ENCODE measurements at places on chromosomes 2 and 18.

- DNase-seq = peak; percentile 67
Measured at GRCh38 chr2:157233506-157233905, 24.0 kb upstream of the GALNT5 start.

- DNase-seq = peak; percentile 52
Measured at GRCh38 chr2:19187323-19188020, 171.0 kb downstream of the OSR1 start.

GRCh38 chr2:193806088-193806774 is 1611.5 kb upstream of the TMEFF2 start:
- DNase-seq = no peak

- DNase-seq = no peak
Measured at GRCh38 chr2:140918426-140918825, 1212.4 kb downstream of the LRP1B start.

- DNase-seq = no peak
Measured at GRCh38 chr2:112004253-112004645, 50.8 kb upstream of the TMEM87B start.

GRCh38 chr2:62303788-62304187 is 107.9 kb downstream of the B3GNT2 start:
- no peak for DNase-seq

- no peak for DNase-seq
Measured at GRCh38 chr2:219250049-219250781, 2.8 kb upstream of the TUBA4B start.

- DNase-seq = no peak
Measured at GRCh38 chr2:62326735-62327134, 130.8 kb downstream of the B3GNT2 start.

DNA sequence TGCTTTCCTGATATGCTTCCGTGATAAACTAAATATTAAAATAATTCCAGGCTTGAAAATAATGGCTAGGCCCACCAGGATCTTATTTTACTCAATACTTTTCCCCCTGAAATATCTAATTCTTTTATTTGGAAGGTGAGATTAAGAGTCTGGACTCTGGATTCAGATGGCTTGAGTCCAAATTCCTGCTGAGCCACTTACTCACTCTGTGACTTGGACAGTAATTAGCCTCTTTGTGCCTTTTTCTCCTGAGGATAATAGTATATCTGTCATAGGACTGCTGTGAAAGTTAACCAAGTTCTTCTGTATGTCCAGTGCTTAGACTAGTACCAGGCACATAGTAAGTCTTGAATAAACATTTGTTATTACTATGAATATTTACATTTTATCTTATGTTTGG is 127.3 kb upstream of the ERBB4 start:
- no peak for DNase-seq

GRCh38 chr2:169082995-169083394 is 13.6 kb downstream of the DHRS9 start:
- no peak for DNase-seq

DNA sequence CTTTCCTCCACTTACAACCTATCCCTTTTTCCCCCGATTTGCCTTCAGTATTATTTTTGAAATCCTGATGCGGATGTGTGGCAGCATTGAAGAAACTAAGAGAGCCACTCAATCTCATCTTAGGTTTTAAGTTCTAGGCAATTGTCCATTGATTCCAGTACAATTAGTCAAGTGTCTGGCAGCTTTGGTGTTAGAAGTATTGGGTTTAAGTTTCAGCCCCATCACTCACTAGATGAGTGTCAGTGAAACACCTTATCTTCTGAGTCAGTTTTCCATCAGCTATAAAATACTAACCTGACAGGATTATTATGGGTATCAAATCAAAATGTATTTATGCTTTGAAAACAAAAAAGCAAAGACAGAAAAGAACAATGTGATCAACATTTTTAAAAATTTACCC is 16.8 kb upstream of the CUL3 start:
- no peak for DNase-seq

DNA sequence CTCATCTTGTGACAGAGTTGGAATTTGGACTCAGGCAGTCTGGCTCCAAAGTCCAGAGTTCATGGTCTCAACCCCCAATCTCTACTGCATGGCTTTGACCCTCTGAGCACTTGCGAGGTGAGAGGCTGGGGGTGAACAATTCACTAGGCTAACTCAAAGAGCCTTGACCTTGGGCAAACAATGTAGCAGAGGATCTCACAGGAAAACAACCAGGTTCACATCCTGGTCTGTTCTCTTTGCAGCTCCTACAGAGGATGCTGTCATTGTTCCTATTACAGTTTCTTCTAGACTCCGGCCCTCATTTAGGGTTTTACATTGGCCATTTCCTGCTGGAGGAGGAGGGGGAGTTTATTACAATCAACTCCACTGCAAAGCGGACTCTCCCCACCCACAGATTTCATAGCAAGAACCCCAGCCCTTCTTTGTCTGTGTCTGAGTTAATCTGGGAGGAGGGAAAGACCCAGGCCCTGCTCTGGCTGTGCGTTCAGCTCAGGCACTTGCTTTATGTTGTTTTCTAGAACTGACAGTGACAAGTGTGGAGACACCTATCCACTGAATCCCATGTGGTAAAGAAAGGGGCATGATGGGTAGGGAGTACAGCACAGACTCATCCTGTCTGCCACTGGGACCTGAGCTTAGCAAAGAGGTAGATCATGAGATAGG is 101.6 kb downstream of the LBH start:
- DNase-seq = no peak

- no peak for DNase-seq
Measured at GRCh38 chr2:43622931-43623451, 14.1 kb upstream of the PLEKHH2 start.

GRCh38 chr2:144426981-144427479 is 92.9 kb downstream of the ZEB2 start:
- peak; percentile 50 for DNase-seq

DNA sequence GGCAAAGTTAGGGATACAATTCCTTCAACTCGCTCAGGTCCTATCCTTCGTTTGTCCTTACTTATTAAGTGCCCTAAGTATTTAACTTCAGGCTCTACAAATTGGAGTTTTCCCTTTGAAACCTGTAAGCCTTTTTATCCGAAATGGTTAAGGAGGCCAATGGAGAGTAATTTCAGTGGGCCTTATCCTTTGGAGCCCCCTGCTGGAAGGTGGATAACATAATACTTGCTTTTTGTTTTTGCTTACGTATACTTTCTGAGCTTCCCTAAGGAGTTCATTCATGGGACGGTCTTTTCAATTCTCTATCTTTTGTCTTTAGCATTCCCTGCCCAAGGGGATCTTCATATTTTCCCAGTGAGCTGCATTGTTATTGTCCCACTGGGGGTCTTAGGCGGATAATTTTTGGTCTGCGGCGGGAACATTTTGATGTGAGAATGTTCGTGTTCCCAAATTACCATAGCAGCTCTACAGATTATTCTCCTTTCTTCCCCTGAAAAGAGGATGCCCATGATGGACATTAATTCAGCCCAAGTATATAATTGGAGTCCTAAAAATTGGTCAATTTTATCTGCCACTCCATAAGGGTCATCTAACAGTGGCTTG is 34.4 kb upstream of the TRAPPC8 start:
- DNase-seq = peak; percentile 17

GRCh38 chr2:141601511-141602152 is 529.2 kb downstream of the LRP1B start:
- DNase-seq = no peak

GRCh38 chr2:74441170-74441689 is 507 bp downstream of the RTKN start:
- no peak for DNase-seq

- DNase-seq = no peak
Measured at GRCh38 chr2:82098617-82099016, 1794.1 kb upstream of the LRRTM1 start.

DNA sequence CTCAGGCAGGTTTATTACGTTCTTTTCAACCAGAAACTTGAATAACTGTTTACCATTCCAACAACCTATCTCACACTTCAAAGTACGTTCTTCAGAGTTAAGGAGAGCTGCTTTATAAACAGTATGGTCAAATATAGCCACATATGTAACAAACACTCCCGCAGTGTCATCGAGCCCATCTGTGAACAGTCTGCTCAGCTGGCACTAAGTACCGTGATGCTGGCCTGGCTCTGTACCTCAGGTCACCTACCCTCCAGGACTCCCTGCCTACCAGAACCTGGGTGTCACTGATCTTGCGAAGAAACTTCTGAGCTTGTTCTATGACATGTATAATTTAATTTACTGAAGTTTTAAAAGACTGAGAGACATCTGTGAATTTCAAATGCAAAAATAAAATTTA is 71.4 kb downstream of the SEPTIN10 start:
- no peak for DNase-seq

GRCh38 chr2:27148801-27149439 is at the start of gene TCF23:
Gene TCF23 (plus strand): TSS chr2:27149004. CDS start chr2:27149134, 130 bp downstream.
- no peak for DNase-seq

- no peak for DNase-seq
Measured at GRCh38 chr2:50408936-50409335, 623.0 kb downstream of the NRXN1 start.

GRCh38 chr2:36376992-36377738 is 21.6 kb downstream of the CRIM1 start:
- no peak for DNase-seq

DNA sequence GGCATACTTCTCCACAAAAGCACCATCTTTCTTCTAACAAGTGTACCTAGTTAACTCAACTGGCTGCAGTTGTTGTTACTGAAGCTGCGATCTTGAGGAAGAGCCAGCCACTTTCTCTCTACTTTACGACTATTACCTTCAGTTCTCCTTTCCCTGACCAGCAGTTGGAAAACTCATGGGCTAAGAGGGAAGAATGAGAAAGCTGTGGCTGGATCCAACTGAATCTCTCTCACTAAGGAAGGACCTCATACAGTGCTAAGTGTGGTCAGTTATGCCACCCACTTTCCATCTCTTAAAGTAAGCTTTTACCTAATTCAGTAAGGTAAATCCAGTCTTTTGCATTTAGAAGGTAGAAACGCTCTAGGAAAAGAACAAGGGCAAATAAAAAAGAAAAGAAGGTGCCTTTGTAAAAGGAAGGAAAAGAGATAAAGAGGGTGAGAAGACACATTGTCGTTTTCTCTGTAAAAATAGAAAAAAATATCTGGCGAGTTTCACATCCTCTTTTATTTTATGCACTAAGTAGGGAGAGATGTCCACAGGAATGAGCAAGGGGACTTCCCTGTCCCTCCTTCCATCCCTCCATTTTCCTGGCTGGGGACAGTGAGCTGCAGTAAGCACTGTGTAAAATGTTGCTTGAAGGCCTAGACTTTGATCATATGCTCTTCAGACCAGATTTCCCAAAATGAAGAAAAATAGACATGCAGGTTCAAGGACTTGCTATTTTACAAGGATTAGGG is 73.4 kb downstream of the PLEKHM3 start:
- DNase-seq = no peak

- peak; percentile 72 for DNase-seq
Measured at GRCh38 chr18:74116633-74117554, 30.7 kb downstream of the FBXO15 start.

- DNase-seq = no peak
Measured at GRCh38 chr18:65477455-65477854, 273.4 kb upstream of the CDH7 start.

- no peak for DNase-seq
Measured at GRCh38 chr2:31660812-31661335, 80.1 kb upstream of the SRD5A2 start.

DNA sequence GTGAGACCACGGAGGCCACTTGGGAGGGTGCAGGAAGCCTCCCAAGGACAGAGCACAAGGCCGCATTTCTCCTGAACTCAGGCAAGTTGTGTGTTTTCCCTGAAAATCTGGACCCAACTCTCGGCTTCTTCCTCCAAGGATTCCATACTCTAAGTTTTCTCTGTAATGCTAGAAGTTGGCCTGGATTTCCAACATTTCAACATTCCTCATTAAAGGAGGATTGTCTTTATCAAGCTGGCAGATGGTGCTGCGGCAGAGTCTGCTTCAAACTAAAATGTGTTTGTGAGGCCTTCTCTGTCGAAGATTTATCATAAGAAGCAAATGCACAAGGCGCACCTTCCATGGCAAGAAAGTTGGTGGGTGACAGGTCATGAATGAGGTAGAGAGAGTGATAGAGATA is 94.4 kb upstream of the SATB2 start:
- no peak for DNase-seq

DNA sequence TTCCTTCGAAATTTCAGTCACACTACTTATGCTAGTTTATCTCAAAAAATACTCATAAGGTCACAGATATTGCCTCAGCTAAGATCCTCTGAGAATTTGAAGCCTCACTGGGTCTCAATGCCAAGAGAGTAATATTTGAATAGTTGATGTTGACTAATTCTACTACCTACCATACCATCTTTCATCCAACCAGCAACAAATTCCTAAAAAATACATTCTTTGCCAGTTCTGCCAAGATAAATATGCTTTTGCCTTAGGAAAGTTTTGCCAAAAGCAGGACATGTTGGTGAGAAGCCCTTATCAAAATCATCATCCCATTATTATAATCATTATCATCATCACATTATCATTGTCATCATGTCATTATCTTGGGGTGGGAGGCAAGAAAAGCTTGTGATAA is 544.6 kb upstream of the ZEB2 start:
- no peak for DNase-seq

GRCh38 chr2:19132967-19133366 is 225.5 kb downstream of the OSR1 start:
- no peak for DNase-seq

DNA sequence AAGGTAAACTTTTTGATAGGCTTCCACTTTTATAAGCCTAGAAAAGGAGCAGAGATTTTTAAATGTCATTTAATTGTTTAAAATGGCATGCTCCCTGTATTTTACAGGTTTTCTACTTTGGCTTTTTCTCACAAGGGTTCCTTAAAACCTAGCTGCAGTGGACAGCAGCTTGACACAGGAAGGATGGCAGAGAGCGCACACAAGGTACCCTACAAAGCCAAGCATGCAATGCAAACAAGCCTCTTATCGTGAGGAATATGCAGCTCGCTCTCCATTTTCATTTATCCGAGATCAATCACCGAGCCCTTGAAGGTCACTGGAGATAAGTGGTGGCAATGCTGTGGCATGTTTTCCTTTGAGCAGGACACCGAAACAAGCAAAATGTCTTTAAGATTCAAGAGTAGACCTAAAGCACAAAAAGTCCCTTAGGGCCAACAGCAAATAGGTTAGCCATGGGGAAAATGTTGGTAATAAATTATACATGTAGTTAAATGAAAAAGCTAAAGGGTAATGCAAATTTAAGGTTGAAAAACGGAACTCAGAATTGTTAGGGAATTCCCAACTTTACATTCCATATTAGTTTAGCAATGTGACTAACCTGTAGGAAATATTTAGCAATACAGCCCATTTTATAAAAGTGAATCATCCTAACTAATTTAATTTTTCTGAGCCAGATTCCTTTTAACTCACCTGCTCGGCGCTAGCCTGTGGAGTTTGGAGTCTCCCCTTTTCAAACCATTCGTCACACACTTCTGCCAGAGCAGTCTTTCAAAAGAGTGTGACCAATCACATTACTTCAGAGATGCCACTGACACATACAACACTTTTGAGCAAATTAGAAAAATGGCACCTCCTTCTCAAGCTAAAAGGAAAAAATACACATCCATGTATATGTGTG is 337.9 kb upstream of the PKDCC start:
- DNase-seq = no peak

- no peak for DNase-seq
Measured at GRCh38 chr2:3849213-3849612, 145.8 kb downstream of the DCDC2C start.

GRCh38 chr18:57806978-57807285 is 3.8 kb upstream of the ATP8B1 start:
- peak; percentile 82 for DNase-seq

GRCh38 chr18:32439802-32440201 is 30.9 kb downstream of the GAREM1 start:
- DNase-seq = no peak
